ENCODE measurements at places on chromosomes 5 and 9.

- DNase-seq: no peak
Observed at GRCh38 chr9:136806067-136806466, 1.7 kb upstream of the RABL6 start.

GRCh38 chr9:69519470-69520240 is 152.5 kb downstream of the APBA1 start:
- DNase-seq: no peak

DNA sequence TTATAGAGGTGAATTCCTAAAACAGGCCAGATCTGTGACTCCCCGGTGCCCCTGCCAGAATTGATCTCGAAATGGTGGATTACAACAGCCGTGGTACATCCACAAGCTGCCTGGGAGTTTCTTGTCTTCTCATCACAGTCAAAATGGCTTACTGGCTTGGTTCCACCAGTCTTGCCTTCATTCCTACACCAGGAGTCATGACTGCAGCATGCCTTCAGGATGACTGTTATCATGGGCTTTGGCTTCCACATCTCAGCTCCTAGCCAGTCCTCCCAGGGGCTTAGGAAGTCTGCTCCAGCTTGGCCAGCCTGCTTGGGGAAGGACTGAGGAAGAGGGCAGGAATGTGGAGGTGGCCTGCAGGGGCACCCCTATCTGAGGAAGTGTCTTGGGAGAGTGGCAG is 132.9 kb upstream of the NR3C1 start:
- no peak for DNase-seq

GRCh38 chr5:153601377-153601776 is 110.9 kb downstream of the GRIA1 start:
- no peak for DNase-seq

- DNase-seq: no peak
Observed at GRCh38 chr9:89360465-89360864, 42.2 kb downstream of the SECISBP2 start.

- DNase-seq: no peak
Observed at GRCh38 chr9:4299005-4299795, 668 bp downstream of the GLIS3 start.

- DNase-seq: no peak
Observed at GRCh38 chr9:76366275-76366674, 28.0 kb downstream of the RFK start.

- no peak for DNase-seq
Observed at GRCh38 chr5:65753189-65753588, 31.2 kb downstream of the NLN start.

DNA sequence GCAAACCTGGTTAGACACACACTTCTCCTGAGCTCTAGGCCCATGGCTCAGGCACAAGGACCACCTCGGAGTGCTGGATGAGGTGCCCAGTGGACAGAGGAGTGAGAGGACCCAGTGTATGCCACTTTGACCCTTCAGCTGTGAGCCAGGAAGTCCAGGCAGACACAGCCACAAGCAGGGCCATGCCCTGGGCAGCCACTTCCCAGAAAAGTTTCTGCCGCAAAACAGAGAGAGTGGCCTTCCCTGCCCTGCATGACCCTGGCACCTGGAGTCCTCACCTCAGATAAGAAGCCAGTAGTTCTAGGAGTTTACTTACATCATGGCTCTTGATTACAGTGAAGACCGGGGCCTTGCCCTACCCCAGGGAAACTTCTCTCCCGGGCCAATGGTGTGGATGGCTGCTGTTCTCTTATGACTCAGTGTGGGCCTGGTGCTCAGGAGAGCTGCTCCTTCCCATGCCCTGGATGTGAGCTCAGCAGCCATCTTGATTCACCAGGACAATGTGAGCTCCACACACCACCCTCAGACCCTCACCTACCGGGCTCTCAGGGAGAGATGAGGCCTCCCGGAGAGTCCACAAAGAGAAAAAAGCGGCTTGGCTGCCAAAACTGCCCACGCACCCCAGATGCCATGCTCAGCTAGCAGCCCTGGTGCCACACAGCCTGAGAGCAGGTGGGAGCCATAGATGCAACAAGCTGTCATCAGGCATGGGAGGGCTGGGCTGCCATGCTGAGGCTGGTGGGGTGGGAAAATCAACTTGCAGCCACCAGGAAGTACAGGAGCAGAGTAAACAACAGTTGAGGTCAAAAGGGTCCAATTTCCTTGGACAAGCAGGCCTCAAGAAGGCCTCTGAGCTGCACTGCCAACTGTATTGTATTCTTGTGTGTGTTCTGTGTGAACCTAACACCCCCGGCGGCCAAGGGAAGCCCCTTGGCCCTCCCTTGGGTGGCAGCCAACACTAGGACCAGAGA is 11.7 kb upstream of the IRF1 start:
- no peak for DNase-seq

GRCh38 chr5:142627383-142628217 is 58.3 kb downstream of the FGF1 start:
- no peak for DNase-seq

DNA sequence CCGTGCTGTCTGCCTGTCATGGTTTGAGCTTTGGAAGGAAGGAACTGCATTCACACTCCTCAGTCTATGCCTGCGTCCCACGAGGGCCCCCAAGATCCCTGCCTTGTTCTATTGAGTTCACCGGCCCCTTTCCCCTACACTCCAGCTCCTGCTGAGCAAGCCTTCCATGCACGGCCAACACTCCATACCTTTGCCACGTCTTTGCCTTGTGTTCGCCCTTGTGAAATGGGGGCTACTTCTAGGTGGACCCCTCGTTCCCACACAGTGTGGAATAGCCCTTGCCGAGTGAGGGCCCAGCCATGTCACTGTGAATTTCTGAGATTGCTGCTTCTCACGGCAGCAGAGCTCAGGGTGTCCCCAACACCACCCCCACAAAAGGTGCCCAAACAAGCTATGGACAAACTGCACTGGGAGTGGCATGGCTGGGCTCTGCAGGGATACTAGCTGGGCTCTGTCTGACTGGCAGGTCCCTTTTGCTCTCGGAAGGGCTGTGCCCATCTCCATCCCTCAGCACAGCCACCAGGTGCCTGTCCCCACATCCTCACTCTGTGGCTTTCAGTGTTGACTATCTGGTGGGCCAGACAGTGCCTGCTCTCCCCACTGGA is 67.9 kb upstream of the ADAMTS2 start:
- DNase-seq: no peak

DNA sequence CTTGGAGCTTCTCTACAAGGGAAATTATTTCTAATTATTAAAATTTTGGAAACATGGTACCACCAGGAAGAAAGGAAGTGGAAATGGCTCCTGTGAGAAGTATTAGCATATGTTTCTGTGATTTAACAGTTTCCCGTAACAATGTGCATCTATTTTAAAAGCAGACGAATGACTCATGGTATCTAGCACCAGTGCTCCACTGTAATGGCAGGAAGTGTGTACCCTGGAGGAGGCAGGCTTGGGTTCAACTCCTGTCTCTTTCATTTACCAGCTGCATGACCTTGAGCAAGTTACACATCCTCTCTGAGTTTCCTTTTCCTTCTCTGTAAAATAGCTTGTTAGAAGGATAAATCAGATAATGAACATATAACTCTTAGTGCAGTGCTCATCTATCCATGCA is 41.0 kb upstream of the ANGPTL2 start:
- no peak for DNase-seq

- no peak for DNase-seq
Observed at GRCh38 chr5:150303070-150303615, 438 bp upstream of the ARSI start.

- DNase-seq: no peak
Observed at GRCh38 chr9:107390778-107391177, 98.8 kb downstream of the KLF4 start.

DNA sequence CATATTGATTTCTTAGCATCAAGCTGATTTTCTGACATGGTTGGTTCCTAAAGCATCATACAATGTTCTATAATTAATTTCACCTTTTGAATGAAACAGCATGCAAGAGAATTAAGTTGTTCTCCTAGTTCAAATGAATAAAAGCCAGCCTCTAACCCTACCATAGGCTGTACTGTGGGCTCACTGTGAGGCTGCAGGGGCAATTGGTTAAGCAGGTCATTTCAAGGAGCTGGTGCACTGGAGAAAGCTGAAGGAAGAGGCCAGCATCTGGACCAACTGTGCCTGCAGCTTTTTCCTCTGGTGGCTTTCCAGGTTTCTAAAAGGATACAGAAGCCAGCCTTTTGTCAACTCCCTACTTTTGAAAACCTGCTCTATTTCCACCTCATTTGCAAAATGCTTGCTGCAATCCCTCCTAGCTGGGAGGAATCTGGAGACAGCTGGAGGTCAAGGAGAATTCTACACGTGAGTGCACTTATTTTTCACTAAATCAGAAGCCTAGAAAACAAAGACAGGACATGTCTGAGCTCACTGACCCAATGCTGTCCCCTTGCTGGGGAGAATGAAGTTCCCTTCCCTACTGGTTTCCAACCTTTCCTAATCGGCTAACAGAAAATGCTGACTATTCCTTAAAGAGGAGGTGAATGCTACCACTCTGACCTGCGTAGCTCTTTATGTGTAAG is 158.9 kb downstream of the APBA1 start:
- DNase-seq: no peak

DNA sequence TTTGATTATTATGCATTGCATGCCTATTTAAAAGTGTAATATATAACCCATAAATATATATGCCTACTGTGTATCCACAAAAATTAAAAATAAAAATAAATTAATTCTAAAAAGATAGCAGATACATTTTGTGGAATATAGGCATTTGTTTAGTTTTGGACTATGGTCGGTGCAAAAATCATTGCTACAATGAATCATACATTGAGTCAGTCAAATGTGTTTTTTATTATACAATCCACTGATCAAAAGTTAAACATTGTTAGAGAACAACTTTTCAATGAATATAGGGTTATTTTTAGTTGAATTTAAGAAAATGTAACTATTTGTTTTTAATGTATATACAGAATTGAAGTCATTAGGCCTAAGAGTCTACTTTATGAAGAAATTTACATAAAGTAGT is 885.9 kb downstream of the EFNA5 start:
- no peak for DNase-seq

DNA sequence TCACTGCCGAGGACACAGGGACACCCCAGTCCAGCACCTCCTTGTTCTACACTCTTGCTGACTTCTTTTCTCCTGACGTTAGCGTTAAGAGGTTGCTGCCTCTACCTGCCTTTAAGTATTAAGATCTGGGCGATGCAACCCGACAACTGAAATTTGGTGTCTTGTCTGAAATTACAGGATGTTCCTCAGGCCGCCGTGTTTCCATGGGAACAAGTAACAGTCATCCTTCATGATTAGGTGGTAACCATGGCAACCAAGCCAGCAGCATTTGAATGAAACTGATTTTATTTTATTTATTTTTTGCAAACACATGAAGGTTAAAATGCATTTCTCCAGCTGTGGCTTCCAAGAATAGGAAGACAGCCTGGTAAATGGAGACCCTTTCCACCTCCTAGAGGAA is 20.8 kb downstream of the DAB2IP start:
- no peak for DNase-seq

DNA sequence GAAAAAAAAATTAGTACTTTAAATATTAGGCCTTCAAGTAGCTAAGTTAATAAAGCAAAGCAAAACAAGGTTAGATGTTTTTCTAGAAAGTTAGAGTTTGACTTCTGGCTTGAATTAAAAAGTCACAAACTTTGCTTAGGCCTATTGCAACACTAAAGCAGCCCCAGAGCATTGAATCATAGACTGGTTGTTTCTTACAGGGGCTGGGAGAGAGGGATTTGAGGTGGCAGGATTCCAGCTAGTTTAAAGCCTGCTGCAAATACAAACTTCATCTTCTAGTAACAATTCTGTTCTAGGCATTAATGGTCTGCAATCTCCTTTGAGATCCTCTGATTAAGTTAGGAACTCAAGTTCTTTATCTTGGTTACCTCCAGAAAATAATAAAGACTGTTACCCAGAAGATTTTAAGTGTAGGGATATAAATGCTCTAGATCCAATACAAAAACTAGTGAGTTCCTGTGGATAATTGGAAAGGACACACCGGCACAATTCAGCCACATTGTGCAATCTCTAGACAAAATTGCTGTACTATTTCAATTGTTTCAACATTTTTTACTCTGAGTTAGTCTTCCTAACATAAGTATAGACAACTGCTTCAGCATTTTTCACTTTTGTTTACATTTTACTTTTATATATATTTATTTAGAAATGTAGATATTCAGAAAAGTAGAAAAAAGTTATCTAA is 12.6 kb downstream of the OR13C5 start:
- DNase-seq: no peak

- no peak for DNase-seq
Observed at GRCh38 chr9:136823136-136824046, 15.6 kb downstream of the RABL6 start.

- no peak for DNase-seq
Observed at GRCh38 chr9:137306066-137306849, 4.2 kb upstream of the NRARP start.

GRCh38 chr5:67181648-67182221 is 14.9 kb downstream of the CD180 start:
- DNase-seq: no peak

DNA sequence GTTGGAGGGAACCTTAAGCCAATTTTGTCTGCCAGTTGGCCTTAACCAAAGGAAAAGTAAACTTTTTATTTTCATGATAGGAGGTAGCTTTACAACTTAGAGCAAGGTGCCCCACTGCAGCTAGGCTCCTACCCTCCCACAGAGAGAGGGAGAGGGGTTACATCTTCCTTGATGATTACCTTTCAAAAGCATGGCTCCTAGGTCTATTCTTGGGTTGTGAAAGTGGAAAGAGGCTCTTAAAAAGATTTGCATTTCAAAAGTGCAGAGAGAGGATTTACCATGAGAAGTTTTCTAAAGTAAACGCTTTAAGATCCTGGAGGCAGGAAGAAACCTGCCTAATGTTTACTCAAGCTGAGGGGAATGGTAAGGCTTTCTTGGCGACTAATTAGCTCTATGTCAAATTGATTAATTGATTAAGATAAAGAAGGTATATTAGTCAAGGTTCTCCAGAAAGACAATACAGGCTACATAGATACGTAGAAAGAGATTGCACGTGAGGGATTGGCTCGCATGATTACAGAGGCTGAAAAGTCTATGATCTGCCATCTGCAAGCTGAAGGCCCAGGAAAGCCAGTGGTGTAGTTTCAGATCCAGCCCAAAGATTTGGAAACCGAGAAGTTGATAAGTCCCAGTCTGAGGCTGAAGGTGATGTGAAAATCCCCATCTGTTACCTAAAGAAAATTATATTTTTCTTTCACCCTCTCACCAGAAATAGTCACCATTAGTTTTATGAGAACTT is 333.8 kb upstream of the CTNND2 start:
- DNase-seq: no peak

DNA sequence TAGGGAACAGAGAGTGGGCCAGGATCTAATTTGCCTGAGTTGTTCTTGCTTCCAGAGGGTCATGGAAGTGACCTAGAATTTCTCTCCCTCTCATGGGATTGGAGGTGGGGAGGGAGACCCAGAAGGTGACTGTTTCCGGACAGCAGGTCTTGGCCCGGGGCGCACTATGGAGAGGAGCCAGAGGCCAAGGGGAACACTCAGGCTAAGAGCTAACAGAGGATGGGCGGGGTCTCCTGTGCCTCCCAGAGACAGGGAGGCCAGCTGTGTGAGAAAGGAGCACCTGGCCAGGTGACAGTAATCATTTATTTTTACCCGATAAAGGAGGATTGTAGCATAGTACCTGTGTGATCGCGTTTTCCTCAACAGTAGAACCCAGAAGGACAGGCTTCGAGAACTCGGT is 50.9 kb upstream of the ANKH start:
- DNase-seq: no peak

Data from NCI-H2081 treated with DMSO at 0.1 percent for 48 hours (cell line).